ENCODE measurements at places on chromosomes 2 and 18.

DNA sequence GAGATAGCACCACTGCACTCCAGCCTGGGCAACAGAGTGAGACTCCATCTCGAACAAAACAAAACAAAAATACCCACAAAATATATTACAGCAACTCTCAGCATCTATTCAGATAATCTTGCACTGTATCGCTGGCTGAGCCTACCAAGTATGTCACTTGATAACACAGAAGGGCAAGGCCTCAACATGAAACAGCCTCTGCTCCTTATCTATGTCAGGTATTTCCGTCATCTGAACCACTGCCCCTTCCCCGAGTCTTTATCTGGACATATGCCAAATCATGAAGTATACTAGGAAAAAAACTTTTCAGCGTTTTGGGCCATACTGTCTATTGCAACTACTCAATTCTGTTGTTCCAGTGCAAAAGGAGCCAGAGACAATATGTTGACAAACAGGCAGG lies 17.7 kb downstream of the PDIA6 start:
- DNase-seq = no peak

- DNase-seq = no peak
These were observed 692.2 kb upstream of the KLHL29 start for GRCh38 chr2:22692746-22693145.

DNA sequence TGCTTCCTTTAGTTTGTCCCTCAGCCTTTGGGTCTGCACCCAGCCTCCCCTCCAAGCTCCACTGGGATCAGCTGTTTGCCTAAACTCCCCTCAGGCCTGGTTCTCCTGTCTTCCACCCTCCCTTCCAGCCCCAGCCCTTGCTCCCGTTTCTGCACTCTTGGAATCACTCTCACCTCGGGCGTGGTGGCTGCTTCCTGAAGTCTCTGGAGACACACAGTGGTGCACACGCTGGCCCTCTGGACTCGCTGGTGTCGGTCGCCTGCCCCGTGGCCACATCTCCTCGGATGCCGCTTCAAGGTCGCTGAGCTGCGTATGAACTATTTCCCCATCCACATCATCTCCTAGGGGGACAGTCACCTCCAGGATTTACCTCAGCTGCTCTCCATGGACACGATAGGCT lies 46.3 kb downstream of the PSMG2 start:
- no peak for DNase-seq

DNA sequence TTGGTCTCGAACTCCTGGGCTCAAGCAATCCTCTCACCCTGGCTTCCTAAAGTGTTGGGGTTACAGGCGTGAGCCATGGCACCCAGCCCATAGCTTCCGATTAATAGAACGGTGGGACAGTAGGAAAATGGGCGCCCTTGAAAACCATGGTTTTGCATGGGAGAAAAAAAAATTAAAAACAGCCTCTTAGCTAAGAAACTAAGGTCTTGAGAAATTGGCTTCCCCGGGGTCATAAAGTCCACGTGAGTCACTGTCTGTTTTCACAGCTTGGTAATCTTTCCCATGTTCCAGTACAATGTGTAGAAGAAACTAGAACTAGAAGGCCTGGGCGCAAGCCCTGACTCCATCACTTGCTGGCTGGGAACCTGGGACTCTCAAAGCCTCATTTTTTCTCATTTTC lies 20.7 kb downstream of the B3GNT2 start:
- no peak for DNase-seq

GRCh38 chr2:12151716-12152115 lies 405.3 kb downstream of the LPIN1 start:
- DNase-seq = no peak

GRCh38 chr18:48179001-48179400 lies 230.2 kb downstream of the ZBTB7C start:
- DNase-seq = no peak

DNA sequence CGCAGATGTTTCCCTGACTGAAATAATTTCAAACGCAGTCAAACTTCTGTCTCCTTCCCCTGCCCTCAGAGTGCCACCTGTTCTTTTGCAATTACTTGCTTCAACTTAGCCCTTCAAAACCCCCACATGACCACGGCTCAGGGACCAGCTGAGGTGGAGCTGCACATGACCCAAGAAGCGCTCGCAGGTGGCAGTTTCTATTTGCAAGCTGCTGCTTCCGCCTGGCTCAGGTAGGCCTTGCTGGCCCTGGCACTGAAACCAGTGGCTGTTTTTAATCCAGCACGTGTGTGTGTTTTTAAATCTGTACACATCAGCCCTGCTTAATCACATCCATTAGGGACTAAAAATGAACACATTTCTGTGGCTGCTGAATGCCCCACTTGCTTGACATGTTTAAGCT lies 95.3 kb downstream of the CCDC93 start:
- DNase-seq = peak; percentile 45

GRCh38 chr2:43853141-43854081 lies 14.6 kb downstream of the ABCG8 start:
- DNase-seq = no peak

DNA sequence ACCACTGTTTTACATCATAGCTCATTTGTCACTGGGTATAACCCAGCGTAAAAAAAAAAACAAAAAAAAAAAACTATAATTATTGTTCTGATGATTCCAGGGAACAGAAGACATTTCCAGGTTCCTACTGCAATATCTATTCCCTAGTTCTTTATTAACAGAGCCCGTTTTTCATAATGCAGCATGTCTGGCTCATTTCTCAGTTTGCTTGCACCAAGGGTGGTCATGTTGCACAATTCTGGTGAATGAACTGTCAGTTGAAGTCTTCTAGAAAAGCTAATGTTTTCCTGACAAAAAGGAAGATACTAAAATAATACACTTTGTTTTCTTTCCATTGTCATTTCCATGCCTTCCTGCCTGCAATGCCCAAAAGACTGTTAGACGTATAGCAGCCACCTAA lies 180.1 kb downstream of the RDH14 start:
- DNase-seq = no peak

DNA sequence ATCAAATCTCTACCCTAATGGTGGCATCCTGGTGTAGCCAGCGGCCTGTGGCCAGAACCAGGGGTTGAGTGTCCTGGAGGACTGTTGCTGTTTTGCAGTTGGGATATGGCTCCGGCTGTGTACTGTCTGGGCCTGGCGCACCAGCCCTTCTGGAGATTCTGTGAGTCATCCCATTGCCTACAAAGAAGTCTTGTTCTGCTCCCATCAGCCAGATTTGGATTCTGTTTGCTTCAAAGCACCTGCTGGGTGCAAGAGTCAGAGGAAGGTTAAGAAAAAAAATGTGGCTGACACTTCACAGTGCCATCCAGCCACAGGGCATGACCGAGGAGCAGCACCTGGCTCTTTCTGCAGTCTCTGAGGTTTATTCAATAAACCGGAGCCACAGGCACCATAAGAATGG lies 41.0 kb upstream of the ASAP2 start:
- DNase-seq = no peak
